ENCODE measurements at places on chromosomes 16 and 17. TPM values are rescaled to one million over a fixed set of nuclear protein-coding genes. Genes with fewer than 3 reads are reported as not detected.

DNA sequence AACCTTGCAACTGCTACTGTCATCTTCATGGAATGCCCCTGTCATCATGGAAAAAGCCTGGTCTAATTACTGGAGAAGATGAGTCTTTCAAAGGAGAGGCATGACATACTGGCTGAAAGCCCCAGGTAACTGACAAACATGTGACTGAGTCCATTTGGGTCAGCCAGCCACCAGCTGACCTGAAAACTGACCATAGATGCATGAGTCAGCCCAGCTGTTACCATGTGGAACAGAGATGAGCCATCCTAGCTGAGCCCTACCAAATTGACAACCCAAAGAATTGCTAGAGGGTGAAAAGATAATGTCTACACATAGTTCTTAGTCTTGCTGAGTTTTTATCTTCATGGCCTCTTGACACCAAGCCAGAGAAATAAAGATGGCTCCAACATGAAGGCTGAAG is 311.8 kb downstream of the UTP18 start:
- no peaks in the 10 kb centered on the region for H3K36me3 ChIP-seq
- H3K27ac ChIP-seq: no peak overlapping the region
- DNase-seq: no peak
- no peaks in the 10 kb centered on the region for H3K27me3 ChIP-seq
- no peak overlapping the region for H3K4me3 ChIP-seq

DNA sequence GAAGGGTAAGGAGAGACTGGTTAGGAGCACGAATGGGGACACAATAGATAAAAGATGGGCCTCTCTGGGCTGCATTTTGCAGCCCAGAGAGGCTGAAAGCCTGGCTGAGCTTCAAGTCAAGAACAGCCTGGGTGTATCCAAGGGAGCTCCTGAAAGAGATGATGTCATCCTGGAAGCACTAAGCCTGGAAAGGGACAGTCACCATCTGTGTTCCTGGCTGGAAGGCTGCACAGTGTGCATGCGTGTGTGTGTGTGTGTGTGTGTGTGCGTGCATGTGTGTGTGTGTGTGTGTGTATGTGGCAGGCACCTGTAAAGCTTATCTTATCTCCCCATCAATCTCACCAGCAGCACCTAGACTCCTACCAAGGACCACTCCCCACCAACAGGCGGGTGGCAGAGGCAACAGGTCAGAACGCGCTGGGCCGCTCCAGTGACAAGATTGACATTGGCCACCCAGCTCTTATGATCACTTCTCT is 44.1 kb downstream of the COG7 start:
- H3K27me3 ChIP-seq: no peaks in the 10 kb centered on the region
- H3K4me3 ChIP-seq: no peak overlapping the region
- DNase-seq: peak; percentile 74
- peaks cover 8% of the 10 kb centered on the region for H3K4me1 ChIP-seq

DNA sequence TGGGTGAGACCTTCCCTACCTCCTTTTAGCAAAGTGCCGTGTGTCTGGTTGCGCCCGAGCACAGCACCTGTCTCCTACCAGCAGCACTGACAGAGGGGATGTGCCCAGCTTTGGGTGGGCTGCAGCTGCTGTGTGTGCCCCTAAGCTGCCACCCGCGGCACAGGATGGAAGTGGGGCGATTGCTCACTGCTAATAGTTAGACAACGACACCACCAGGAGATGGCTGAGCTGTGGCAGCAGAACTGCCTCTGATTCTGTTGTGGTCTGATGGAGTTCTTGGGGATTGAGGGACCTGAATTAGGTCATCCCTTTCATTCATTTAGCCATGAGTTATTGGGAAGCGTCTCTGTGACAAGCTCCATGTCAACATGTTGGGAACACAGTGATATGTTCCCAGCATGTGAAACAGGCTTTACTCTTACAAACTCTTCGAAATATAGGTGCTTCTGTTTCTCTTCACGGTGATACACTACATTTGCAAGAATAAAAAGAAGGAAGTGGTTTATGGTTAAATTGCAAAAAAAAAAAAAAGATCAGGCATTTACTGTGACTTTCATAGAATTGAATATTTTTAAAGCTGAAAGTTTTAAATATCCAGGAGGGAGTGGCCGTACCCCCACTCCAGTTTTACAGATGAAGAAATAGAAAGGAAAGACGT is 184.4 kb downstream of the MAF start:
- H3K4me3 ChIP-seq: no peak overlapping the region
- no peaks in the 10 kb centered on the region for H3K36me3 ChIP-seq
- H3K4me1 ChIP-seq: no peaks in the 10 kb centered on the region

Gene ASIC2
- total RNA-seq: not detected

Gene CHRNE
- total RNA-seq: 1.8 TPM

Gene FOXN1
- total RNA-seq: 0.52 TPM

GRCh38 chr17:56995766-56996165 is 17.8 kb downstream of the SCPEP1 start:
- peaks cover 1% of the 10 kb centered on the region for H3K36me3 ChIP-seq
- H3K4me1 ChIP-seq: no peaks in the 10 kb centered on the region
- DNase-seq: no peak
- H3K27me3 ChIP-seq: no peaks in the 10 kb centered on the region
- no peak overlapping the region for H3K27ac ChIP-seq
- H3K4me3 ChIP-seq: no peak overlapping the region

- H3K4me1 ChIP-seq: no peaks in the 10 kb centered on the region
- no peak overlapping the region for H3K27ac ChIP-seq
- H3K4me3 ChIP-seq: no peak overlapping the region
- H3K27me3 ChIP-seq: no peaks in the 10 kb centered on the region
- DNase-seq: no peak
Measured at GRCh38 chr17:31834448-31834847, 24.6 kb downstream of the COPRS start.

Gene CORO6
- 2.3 TPM for total RNA-seq

GRCh38 chr16:78311831-78312230 is 212.4 kb downstream of the WWOX start:
- no peaks in the 10 kb centered on the region for H3K27me3 ChIP-seq
- no peaks in the 10 kb centered on the region for H3K36me3 ChIP-seq
- peaks cover 22% of the 10 kb centered on the region for H3K4me1 ChIP-seq
- H3K27ac ChIP-seq: no peak overlapping the region

Gene TMEM100
- 5.6 TPM for total RNA-seq

Gene TMEM98
- total RNA-seq: 99.2 TPM

DNA sequence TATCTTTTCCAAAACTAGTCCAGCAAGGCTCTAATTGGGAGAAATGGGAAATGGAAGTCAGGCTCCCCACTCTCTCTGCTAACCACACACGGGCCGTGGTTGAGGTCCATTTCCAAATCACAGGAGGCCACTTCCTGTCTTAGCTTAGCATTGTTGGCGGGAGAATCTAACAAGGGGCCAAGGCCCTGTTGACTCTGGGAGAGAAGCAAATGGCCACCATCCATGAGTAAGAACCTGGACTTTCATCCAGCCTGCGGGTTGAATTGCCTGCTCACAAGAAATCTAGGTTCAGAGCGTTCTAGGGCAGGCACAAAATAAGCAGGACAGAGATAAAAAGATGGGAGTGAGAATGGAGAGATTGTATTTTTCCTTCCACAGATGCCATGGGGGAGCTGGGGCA is 5.7 kb downstream of the FAM20A start:
- no peaks in the 10 kb centered on the region for H3K27me3 ChIP-seq
- H3K4me3 ChIP-seq: no peak overlapping the region
- H3K4me1 ChIP-seq: peaks cover 11% of the 10 kb centered on the region
- H3K27ac ChIP-seq: no peak overlapping the region
- H3K36me3 ChIP-seq: no peaks in the 10 kb centered on the region

DNA sequence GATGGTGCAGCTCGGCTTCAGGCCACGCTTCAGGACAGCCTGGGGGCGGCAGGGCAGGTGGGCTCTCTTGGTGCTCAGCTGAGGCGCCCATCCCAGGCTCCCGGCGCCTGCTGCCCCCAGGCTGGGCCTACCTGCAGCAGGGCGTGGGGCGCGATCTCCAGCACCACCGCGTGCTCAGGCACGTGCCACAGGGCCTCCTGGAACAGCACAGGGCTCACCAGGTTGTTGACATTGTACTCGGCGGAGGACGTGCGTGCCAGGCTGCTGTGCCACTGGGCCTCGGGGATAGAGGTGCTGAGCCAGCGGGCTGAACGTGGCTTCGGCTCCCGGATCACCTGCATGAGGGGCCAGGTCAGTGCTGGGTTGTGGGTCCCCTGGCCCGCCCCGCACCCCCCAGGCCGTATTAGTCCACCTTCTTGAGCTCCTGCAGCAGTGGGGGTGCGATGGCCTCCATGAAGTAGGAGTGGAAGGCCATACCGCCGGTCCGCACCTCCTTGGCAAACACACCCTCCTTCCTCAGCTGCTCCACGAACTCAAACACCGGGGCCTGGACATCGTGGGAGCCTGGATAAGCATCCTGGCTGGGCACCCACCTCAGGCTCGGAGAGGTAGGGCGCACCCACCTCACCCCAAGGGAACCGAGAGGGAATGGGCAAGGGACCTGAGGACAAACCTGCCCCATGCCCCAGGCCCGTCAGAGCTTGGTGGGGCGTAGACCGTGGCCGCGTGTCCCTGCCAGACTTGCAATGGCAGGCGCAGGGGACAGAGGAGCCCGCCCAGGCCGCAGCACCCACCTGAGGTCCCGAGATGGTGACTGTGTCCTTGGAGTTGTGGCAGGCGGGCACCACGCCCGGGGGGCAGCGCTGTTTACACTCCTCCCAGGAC is 9.0 kb downstream of the FASN start:
- peaks cover 10% of the 10 kb centered on the region for H3K36me3 ChIP-seq
- H3K4me1 ChIP-seq: no peaks in the 10 kb centered on the region
- H3K27me3 ChIP-seq: no peaks in the 10 kb centered on the region
- no peak overlapping the region for H3K27ac ChIP-seq
- DNase-seq: no peak

Data from body of pancreas (tissue), 4 donors.